ENCODE measurements at places on chromosomes 16 and 17.

- no peak for DNase-seq
Observed at GRCh38 chr17:73783945-73784603, 139.8 kb upstream of the SDK2 start.

DNA sequence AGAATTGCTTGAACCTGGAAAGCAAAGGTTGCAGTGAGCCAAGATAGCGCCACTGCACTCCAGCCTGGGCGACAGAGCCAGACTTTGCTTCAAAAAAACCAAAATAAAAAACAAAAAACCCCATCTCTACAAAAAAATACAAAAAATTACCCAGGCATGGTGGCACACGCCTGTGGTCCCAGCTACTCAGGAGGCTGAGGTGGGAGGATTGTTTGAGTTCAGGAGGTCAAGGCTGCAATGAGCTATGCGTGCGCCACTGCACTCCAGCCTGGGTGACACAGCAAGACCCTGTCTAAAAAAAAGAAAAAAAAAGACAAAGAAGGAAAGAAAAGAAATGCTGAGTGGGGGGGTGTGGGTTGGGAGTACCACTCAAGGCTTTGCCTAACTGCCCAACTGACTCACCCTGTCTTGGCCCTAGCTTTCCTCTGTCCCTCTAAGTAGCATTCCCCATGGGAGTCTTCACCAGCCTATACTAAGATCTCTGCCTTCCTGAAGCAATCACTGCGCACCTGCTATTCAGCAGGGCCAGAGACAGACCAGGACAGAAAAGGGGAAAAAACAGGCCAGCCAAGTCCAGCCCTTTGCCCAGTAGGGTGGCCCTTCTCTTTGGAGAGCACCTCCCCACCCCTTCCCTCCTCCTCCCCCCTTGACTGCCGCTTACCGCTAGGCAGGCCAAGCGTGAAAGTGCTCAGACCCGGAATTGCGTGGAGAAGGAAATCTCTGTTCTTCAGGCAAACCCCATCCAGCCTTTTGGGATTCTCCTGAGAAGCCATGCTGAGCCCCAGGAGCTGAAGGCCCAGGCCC is 45.8 kb downstream of the RTN4RL1 start:
- no peak for DNase-seq

DNA sequence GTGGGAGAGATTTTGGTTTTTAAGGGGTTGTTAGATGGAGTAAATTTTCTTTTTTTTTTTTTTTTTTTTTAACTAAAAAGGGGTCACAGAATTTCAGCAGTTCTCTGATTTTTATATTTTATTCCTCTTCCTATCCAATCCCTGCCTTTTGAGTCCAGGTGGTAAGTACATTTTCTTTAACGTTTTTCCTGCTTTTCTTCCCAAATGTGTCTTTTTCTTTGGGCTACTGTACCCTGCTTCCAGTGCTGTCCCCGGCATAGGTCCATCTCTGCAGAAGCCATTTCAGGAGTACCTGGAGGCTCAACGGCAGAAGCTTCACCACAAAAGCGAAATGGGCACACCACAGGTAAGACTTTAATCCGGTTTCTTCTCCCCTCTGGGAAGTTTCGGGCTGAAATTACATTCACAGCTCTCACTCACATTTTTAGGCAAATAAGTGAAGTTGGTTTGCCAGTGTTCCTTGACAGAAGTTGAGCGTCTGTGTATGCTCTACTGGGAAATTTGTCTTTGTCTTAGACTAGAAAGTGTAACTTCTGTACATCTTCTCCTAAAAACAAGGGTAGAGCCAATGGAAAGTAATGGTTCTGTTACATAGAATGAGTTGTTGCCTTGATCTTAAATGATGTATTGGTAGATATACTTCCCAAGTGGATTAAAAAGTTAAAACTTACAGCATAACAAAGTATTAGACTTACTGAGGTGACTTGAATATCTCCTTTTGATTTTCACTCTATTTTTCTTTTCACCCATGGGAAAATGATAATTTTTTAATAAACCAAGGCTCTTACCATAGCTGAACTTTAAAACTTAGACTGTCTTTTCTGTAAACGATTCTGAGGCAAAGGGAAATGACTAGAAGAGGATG is 54.5 kb downstream of the TUBD1 start:
- peak; percentile 83 for DNase-seq

GRCh38 chr16:89453501-89454321 is 36.6 kb downstream of the ANKRD11 start:
- peak; percentile 51 for DNase-seq

DNA sequence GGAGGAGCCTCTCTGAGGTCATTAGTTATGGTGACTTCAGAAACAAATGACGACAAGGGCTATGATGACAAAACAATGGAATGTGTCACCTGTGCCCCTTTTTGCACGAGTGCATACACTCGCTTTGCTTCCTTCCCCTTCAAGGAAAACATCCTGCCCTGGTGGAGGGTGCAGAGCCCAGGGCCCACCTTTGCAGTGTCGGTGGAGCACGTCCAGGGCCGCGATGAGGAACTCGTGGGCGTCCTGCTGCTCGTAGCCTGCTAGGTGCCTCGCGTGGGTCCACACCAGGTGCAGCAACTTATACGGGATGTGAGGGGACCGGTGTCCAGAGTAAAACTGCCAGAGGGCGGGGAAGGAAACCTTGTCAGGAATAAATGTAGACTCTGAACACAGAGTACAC is 27.2 kb downstream of the USP22 start:
- DNase-seq, result no peak

GRCh38 chr17:57400648-57401047 is 144.3 kb downstream of the MSI2 start:
- peak; percentile 12 for DNase-seq

DNA sequence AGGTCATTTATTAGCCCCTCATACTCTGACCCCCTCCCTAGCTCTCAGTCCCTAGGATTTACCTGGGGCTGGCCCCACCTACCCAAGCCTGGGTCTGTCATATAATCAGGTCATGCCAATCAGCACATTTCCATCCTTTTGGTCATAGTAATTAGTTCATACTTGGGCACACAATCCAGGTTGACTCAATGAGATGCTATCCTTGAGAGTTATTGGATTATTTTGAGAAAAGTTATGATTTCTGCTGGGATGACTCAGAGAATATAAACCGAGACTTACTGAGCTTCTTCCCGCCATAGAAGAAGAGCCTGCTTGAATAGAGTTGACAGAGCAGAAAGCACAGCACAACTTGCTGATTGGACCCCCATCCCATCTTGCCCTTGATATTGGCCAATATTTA is 331.5 kb downstream of the CBLN1 start:
- no peak for DNase-seq

DNA sequence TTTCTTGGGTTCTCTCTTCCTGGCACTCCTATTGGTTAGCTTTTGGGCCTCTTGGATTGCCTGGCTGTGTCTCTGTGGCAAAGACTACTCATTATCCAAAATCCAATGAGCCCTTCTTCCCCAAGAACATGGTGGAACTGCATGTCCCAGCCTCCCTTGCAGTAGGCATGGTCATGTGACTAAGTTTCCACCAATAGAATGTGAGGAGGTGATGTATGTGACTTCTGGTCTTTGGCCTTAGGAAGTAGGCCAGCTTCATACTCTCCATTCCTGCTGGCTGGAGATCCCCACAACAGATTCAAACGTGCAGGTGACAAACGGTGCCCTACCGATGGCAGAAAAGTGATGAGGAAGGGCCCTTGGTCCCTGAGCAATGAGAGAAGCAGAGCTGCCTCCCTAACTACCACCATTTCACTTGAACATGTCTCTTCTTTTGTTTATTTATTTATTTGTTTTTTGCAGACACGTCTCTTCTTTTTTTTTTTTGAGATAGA is 17.3 kb upstream of the SPN start:
- no peak for DNase-seq

Measured in A549 (cell line).